ENCODE measurements at places on chromosomes 3 and 15.

GRCh38 chr3:196207833-196208607 is 3.2 kb downstream of the ZDHHC19 start:
- DNase-seq: no peak

DNA sequence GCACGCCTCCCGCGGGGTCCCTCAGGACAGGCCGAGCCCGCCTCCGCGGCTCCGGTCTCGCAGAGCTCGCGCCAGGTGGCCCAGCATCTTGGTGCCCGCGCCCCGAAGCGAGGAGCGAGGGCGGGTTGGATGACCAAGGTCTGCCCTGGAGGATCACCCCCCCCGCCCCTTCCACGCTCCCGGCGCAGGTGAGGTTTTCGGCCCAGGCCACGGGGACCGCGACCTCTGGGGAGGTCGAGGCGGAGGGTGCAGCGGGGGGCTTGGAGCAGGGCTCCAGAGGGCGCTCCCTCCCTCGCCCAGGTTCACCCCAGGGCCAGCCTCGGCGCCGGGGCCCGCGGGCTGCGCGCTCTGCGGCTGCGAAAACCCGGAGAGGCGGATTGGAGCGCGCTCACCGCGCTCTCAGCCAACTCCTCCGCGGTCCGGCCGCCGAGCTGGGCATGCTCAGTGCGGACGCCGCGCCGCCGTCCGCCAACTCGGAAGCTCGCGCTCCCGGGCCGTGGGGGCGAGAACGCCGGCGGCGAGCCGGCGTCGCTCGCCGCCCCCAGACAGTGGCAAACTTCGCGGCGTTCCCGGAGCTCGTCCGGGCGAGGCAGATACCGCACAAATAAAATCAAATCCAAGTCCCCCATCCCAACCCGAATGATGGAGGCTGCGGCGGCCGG is at the start of gene MED12L:
TSS of gene MED12L (plus strand) at position 438 of the 662 bp plus-strand sequence. CDS start 1,263 bp downstream, outside the sequence.
- no peak for DNase-seq

DNA sequence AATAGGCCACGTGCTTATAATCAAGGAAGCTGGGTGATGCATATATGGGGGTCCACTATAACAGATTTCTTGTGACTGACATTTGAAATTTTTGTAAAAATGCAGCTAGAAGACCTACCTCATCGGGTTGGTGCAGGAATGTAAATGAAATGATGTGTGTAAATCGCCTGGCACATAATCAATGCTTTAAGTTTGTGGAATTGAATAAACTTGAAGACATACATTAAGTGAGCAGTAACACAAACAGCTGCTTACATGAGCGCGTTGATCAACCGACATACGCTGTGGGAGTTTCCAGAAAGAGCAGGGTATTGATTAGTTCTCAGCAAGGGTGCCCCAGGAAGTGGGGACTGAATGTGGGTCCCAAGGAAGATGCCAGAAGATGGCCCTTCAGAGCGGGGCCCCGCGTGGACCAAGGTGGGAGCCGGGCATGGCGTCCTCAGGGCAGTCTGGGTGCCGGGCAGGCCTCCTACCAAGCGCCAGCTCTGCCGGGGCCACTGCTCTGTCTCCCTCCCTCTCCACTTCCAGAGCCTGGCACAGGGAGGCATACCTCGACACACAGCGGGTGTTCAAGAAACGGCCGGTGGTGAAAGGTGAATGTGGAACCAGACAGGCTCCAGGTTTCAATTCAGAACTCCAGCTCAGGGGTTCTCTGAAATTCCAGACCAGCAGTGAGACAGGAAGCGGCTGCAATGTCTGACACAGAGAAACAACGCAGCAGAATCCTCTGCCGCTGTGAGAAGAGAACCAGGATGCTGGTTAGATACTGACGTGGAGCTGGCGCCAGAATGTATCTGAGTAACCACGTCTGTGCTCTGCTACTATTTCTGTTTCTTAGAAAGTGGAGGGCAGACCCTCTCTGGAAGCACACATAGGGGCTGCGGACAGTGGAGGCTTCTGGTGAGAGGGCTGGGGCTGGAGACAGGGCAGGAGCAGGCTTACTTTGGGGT is 12.6 kb downstream of the BFSP2 start:
- DNase-seq: no peak

GRCh38 chr15:65333148-65333820 is 28.8 kb downstream of the RNU5B-1 start:
- DNase-seq: no peak

- DNase-seq: no peak
Measured at GRCh38 chr3:4030624-4031023, 231.4 kb downstream of the LRRN1 start.

DNA sequence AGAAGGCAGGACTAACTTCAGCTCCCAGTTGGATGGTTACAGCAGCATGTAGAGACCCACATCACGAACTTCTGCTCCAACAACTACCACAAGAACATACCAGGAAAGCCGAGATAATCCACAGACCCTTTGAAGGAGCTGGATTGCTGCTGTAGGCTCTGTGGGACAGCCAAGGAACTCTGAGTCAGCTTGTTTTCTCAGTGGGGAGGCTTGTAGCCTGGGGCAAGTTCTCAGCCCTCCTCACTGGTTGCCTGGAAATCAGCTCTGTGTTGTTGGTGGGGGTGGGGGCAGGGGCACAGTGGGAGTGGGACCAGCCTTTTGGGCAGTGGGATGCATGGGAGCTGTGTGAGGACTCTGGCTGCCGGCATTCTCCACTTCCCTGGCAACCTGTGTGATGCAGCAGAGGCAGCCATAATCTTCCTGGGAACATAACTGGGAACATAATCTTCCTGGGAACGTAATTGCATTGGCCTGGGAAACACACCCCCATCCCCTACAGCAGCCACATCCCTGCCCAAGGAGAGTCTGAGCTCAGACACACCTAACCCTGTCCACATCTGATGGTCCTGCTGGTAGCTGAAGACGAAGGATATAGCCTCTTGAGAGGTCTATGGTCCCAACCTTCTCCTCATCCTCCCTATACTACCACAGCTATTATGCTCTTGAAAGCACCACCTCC is 153.1 kb downstream of the PEAK1 start:
- DNase-seq: no peak

DNA sequence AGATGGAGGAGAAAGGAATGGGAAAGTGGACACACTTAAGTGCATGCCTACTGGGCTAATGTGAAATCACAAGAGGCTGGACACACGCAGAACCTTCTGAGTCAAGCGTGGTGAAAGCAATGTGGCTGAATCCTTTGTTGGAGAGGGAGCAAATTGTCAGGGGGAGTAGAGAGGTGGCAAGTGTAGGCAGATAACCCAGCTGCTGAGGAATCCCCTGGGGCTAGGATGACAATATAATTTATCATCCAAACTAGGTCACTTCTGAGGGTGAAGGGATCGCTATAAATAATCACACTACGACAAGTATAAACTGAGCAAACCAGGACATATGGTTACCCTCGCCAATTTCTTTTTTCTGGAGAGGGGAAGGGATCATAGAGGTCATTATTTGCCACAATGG is 28.7 kb downstream of the TAMM41 start:
- DNase-seq: no peak

- DNase-seq: no peak
Measured at GRCh38 chr3:54575618-54575960, 352.3 kb downstream of the LRTM1 start.

GRCh38 chr3:170002879-170003278 is 34.9 kb upstream of the GPR160 start:
- no peak for DNase-seq

- DNase-seq: no peak
Measured at GRCh38 chr3:139044366-139045210, at the start of gene PRR23C. TSS of gene PRR23C (minus strand) at chr3:139044892. CDS start at chr3:139044620, 272 bp downstream.

DNA sequence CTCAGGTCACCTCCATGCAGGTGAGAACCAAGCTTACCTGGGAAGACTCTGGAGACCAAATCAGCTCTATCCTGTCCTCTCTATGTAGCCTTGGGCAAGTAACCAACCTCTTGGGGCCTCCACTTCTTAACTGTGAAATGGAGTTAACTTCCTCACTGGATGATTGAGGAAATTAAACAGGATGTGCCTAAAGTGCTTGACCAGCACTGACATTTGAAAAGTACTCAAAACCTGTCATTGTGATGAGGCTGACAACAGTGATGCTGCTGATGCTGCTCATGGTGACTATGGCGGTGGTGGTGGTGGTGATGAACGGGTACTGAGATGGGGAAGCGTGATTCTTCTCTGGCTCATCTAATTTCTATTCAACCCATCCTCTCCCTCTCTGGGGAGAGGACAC is 22.3 kb downstream of the VIPR1 start:
- DNase-seq: no peak

- no peak for DNase-seq
Measured at GRCh38 chr3:155465664-155466063, 172.2 kb upstream of the STRIT1 start.

DNA sequence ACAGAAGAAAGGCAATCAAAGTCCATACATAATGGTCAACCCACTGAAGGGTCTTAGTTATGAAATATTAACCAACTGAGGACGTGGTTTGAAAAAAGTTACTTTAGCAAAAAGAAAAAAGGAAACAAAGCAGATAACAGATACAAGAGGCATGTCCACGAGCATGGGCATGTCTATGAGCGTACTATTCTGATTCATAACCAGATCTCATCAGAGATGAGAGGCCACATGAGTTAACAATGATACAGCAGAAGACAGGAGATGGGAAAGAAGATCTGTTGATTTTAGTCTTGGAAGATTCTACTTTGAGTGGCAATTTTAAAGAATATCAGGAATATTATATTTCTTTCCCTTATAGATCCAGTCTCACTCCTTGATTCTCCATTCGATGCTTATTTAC is 262.9 kb upstream of the SLITRK3 start:
- no peak for DNase-seq

GRCh38 chr15:98996169-98996568 is 11.4 kb downstream of the PGPEP1L start:
- no peak for DNase-seq

DNA sequence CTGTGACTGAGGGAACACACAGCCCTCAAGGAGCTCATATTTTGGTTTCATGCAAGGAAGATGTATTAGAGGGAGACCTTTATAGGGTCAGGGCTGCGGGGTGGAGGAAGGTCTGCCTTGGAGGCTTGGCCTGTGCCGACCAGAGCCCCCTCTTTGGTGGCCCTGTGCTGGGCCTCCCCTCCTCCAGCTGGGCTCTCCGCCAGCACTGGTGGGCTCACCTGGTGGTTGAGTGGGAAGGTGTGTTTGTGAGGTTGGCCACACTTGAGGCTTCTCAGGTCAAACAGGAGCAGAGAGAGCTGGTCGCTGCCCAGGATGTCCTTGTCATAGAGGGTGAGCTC is 2.6 kb downstream of the PLA2G4F start:
- no peak for DNase-seq

DNA sequence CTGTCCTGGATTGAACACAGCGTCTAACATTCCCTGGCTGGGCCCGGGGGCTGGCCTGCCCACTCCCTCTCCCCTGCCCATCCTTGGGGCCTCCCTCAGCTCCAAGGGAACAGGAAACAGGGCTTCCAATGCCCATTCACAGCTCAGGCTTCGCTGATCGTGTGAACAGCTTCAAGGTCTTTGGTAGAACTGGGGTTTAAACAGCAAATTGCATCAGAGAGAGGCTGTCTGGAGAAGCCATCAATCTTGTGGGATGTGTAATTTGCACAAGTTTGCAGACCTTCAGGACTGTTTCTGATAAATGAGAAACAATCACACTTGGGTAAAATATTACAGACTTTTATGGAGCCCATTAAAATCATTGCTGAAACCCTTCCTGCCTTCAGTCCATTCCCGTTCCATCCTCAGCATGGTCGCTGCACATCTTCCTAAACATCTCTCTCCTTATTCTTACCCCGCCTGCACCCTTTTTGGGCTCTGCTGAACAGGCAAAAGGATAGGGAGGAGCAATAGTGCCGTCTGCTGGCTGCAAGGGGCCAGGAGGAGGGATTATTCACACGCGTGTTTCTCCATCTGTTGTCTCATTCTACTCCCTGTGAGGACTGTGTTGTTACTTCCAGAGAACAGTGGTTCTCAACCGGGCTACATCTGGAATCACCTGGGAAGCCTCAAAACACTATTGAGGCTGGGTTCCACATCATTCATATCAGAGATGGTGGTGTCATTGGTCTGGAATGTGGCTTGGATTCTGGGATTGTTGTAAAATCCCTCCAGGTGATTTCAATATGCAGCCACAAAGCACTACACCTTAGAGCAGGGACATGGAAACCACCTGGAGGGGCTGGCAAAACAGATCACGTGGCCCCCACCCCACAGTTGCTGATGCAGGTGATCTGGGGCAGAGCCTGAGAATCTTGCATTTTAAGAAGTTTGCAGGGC is 116.3 kb downstream of the CLSTN2 start:
- DNase-seq: no peak

GRCh38 chr3:187519428-187519890 is 150.7 kb downstream of the SST start:
- no peak for DNase-seq

GRCh38 chr3:11832981-11833905 is 13.4 kb downstream of the TAMM41 start:
- DNase-seq: no peak

- DNase-seq: no peak
Measured at GRCh38 chr3:67083277-67083676, 85.2 kb downstream of the KBTBD8 start.

- DNase-seq: no peak
Measured at GRCh38 chr3:117708601-117709000, 999.0 kb downstream of the TUSC7 start.

DNA sequence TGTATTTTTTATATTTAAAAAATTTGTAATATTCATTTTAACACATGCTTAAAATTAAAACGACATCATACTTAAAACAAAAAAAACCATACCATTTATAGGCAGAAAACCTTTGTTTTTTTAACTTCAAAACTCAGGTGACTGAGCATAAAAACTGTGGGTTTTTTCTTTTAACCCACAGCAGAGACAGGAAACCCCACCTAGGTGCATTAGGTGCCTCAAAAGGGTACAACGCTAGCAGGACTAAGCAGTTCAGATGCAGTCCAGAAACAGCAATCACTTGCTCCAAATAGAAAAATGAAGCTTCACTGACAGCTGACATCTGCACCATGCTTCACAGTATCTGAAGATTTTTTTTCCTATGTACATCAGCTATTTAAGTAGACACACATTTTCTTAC is 52.3 kb downstream of the GLB1 start:
- no peak for DNase-seq

- no peak for DNase-seq
Measured at GRCh38 chr3:71432044-71432975, 151.2 kb downstream of the FOXP1 start.

DNA sequence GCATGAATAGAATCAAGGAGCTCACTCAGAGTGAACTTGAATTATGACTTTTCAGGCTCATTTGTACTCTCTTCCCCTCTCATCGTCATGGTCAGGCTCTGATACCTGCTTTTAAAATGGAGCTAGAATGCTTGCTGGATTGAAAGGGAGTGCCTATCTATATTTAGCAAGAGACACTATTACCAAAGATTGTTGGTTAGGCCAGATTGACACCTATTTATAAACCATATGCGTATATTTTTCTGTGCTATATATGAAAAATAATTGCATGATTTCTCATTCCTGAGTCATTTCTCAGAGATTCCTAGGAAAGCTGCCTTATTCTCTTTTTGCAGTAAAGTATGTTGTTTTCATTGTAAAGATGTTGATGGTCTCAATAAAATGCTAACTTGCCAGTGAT is 9.6 kb downstream of the CCNDBP1 start:
- no peak for DNase-seq

- DNase-seq: no peak
Measured at GRCh38 chr3:187237741-187238140, 40.5 kb downstream of the RTP1 start.

GRCh38 chr15:72339777-72340177 is 19.8 kb upstream of the CELF6 start:
- DNase-seq: no peak

- no peak for DNase-seq
Measured at GRCh38 chr3:52090933-52091468, 34.6 kb upstream of the DUSP7 start.

- DNase-seq: no peak
Measured at GRCh38 chr3:81769299-81769698, 7.9 kb upstream of the GBE1 start.
